ENCODE measurements at places on chromosomes 16 and 17.
A peak's percentile ranks its signal among the peaks of the same experiment; 100 is the strongest.

DNA sequence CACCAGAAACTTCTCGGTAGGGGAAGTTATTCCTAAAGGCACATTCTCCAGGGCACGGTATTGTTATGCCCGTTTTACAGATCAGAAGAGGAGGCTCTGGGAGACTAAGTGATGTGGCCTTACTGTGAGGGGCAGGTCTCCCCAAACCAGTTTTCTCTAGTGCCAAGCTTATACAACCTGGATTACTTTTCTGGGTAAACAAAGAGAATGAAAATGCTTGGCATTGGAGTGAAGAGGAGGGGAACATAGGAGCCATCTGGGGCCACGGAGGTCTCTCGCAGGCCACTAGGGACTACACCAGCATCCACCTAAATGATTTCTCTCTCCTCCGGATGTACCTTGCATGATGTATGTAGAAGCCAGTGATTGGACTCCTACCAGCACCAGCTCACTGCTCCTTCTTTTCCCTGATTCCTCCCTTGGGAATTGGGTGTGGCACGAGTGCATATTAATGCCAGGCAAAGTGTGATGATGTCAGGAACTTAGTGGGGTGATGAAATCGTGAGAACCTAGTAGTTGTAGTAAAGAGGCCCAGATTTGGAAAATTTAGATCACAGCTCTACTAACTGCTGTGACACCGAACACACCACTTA lies 674 bp downstream of the TOM1L1 start:
- peak; percentile 74 for DNase-seq

- DNase-seq, result no peak
Measured at GRCh38 chr16:1309888-1310831, 724 bp downstream of the UBE2I start.

GRCh38 chr16:3198334-3199072 lies 10.5 kb downstream of the OR1F1 start:
- DNase-seq, result no peak

DNA sequence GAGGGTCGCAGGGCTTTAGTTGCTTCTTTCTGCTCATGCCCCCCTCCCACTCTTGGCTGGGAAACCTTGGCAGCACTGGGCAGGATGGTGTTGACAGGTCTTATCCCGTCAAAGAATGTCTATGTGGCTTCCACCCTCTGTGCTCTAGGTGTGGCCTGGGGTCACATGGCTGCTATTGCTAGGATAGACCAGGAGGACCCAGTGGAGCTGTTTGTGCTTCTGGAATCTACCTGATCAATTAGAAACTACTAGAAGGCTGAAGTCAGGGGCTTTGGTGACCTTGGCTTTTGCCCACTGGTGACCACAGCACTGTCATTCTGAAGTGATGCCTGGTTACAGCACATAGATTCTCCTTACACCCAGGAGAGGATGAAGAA lies 105.8 kb downstream of the CMIP start:
- DNase-seq, result no peak

- no peak for DNase-seq
Measured at GRCh38 chr17:59825533-59826322, 67.0 kb downstream of the TUBD1 start.
